ENCODE measurements at places on chromosomes 7 and 10. TPM values are rescaled to one million over a fixed set of nuclear protein-coding genes. Genes with fewer than 3 reads are reported as not detected.

DNA sequence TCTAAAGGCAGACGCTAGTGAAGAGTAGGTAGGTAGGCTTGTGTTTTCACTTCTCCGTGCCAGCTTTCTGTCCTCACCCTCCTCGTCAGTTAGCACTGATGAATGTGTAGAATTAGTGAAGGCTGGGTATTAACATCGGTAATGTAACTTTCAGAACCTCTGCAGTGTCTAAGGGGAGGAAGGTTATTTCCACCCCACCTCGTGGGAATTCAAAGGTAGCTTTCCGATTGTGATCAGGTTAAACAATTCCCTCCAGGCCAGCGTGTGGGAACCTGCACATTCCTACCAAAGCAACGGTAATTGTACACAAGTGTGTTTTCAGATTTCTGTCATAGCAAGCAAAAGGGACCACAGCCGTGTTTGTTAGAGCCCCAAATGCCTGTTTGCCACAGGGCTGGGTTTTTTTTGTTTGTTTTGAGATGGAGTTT lies 405.0 kb upstream of the GALNT17 start:
- no peak for DNase-seq

GRCh38 chr7:138017992-138018391 lies 16.1 kb upstream of the CREB3L2 start:
- no peak for DNase-seq

- no peak for DNase-seq
These were observed 276.9 kb upstream of the KLF14 start for GRCh38 chr7:131010717-131011431.

DNA sequence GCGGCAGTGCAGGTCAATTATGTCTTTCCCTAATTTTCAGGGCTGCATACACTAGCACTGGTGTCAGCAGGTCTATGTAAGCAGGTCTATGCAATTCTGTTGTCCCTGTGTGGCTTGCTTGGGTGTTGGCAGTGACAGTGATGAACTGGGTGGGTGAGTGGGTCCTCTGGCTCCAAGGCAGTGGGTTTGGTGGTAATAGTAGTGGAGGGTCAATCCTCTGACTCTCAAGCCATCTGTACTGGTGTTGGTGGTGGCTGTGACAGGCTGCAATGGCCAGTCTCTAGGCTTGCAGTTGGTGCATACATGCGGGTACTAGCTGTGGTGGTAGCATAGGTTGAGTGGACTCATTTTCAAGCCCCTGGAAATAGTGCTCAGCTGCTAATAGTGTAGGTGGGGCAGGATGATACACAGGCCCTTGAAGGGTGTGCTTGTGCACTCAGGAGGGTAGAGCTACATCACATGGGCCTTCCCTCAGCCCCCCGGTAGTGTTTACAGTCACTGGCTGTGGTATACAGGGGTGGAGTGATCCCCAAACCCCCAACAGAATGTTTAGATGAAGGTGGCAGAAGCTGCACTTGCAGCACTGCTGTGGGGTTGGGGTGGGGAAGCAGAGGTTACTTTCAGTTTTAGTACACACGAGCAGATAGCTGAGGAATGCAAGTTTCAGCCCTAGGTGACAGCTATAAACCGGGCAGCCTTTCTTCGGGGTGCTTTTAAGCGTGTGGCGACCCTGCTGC lies 331.3 kb downstream of the PCDH15 start:
- DNase-seq, result no peak

EIF3B gene
- 119 TPM for polyA plus RNA-seq

DNA sequence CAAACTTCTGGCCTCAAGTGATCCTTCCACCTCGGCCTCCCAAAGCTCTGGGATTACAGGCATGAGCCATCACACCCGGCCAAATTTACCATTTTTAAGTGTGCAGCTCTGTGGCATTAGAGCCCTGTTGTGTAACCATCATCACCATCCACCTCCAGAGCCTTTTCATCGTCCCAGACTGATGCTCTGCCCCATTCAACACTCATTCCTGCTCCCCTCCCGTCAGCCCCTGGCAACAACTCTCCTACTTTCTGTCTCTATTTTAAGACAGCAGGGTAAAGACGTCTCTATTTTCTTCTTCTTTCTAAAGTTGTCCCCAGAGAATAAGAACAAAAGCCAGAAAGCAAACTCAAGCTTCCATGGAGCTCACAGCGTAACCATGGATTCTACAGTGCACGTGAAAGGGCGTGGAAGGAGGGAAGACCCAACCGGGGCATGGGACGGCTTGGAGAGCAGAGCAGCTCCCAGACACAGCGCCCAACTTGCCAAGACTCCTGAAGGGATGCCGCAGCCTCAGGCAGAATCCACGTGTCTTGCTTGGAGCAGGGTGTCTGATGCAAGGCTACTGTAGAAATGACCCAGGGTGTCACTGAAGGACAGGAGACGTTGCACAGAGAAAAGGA lies 42.7 kb upstream of the PITRM1 start:
- no peak for DNase-seq

DGKB gene
- not detected for polyA plus RNA-seq

GRCh38 chr7:125118444-125118843 lies 188.8 kb upstream of the POT1 start:
- DNase-seq, result peak; percentile 39

CYP26C1 gene
- 0.02 TPM for polyA plus RNA-seq

TMEM178B gene
- 0.01 TPM for polyA plus RNA-seq

DNA sequence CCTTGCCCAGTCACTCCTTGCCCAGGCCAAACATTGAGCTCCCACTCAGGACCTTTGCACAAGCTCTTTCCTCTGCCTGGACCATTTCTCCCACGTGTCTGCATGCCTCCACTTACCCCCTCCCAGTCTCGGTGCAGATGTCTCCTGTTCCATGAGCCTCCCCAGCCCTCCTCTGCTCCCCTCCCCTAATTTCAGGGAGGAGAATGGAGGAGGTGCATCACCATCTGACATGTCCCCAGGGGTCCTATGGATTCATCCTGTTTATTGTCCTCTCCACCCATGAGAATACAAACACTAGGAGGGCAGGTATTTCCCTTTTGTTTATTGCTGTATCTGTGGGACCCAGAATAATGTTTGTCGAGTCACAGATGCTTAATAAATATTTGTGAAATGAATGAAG lies 8.6 kb upstream of the GRID2IP start:
- no peak for DNase-seq

DNA sequence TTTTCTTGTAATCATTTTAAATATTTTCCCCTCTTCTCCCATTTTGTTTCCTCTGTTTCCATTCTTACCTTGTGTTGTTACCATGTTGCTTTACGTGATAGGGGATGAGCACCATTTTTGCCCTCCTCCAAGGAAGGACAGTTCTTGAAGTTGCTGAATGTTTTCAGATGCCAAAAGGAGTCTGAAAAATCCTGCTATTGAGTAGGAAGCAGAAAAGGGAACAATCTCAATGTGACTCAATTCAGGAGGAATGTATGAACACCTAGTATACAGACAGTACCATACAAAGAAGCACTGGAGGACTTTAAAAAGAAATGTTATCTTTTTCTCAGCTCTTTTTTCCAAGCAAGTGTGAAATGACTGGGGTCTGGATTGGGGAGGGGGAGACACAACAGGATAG lies 5.1 kb upstream of the NAMPT start:
- DNase-seq, result no peak

DNA sequence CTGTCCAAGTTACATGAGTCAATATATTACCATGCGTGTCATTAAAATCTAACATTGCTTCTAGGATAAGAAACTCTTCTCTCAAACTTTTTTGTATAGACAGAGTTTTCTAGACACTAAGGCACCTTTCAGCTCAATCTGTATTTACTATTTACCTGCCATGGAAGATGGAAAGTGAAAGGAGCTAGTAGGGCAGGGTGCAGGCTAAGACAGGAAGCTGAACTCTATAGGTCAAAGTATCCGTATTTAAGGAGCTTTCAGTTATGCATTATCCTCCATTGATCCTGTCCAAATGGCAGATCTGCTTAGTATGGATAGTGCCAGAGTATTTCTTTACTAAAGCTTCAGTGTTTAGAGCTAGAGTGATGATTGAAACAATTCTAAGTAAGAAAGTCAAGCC lies 612.8 kb downstream of the IPMK start:
- no peak for DNase-seq

- peak; percentile 79 for DNase-seq
These were observed 2.4 kb upstream of the ARID5B start for GRCh38 chr10:61899069-61899531.

DNA sequence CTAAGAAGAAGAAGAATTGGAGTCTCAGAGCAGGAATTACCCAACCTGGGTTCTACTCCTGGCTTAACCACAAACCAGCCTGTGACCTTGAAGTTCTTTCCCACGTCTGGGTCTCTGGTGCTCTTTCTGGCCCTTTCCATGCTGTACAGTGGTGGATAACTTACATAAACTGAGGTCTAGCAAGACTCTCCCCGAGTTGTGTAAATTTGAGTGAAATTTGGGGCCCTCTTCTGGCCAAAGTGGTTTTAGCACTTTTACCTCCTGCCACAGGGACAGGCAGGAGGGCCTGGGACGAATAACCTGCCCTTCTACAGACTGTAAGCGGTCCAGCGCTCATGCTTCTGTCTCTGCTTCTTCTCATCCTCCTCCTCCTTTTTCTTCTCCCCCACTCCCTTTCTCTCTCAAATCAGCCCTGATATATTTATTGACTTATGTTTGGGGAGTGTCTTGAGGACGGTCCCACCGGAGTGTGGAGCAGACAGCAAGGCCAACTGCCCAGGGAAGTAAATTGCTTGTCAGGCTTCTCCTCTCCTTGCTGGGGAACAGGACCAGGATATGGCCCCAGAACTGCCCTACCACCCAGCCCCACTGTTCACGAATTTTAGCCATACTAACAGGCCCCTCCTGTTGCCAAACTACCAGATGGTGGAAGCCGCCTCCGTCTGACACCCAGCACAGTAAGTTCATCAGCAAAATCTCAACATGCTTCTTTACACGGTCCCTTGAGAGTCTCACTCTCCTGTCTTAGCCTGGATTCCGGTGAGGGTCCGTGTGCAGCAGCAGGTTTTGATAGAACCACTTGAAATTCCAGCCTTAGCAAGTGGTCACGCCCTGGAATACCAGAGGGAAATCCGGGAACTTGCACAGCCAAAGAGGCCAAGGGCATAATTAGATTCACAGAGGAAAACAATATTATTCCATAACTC lies 4.0 kb upstream of the SH3PXD2A start:
- peak; percentile 69 for DNase-seq

SLC37A3 gene
- 25.0 TPM for polyA plus RNA-seq

DNA sequence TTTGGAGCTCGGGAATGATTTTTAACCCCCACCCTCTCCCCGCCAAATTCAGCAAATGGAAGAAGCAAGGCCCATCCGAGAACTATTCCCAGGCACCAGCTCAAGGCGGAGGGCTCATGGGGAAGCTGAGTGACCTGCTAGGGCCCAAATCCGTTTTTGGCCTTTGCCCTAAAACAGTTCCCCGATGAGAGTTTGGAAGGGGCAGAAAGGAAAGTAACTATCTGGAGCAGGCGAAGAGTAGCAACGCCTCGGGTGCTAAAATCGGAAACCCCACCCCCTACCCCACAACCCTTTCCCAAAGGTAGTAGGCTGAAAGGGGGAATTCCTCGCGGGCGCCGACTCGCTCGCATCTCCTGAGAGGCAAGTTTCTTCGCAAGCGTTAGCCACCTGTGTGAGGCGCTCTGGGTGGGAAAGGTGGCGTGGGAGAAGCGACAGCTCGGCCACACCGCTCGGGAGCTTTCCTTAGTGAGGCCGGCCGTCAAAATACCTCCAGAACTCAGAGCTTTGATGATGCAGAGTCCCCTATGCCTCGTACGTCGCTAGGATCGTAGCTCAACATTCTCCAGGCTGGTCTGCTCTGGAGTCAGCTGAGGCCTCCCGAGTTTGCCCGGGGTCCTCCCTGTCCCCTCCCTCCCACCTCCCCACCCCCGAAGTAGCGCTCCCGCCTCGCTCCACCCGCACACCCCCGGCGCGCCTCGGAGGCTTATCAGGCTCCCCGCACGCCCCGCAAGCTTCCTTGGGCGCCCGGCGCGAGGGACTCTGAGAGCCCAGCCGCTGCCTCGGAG lies 642 bp upstream of the PRKG1 start:
- DNase-seq, result peak; percentile 10

CREB5 gene
- 7.5 TPM for polyA plus RNA-seq

GRCh38 chr10:17240616-17241015 lies 12.6 kb downstream of the VIM start:
- no peak for DNase-seq

AKR1C3 gene
- polyA plus RNA-seq, result 54.6 TPM

- DNase-seq, result no peak
These were observed 19.1 kb downstream of the DOCK1 start for GRCh38 chr10:126924180-126924914.

- peak; percentile 39 for DNase-seq
These were observed 33.8 kb upstream of the ZFAND2A start for GRCh38 chr7:1193593-1194424.

DNA sequence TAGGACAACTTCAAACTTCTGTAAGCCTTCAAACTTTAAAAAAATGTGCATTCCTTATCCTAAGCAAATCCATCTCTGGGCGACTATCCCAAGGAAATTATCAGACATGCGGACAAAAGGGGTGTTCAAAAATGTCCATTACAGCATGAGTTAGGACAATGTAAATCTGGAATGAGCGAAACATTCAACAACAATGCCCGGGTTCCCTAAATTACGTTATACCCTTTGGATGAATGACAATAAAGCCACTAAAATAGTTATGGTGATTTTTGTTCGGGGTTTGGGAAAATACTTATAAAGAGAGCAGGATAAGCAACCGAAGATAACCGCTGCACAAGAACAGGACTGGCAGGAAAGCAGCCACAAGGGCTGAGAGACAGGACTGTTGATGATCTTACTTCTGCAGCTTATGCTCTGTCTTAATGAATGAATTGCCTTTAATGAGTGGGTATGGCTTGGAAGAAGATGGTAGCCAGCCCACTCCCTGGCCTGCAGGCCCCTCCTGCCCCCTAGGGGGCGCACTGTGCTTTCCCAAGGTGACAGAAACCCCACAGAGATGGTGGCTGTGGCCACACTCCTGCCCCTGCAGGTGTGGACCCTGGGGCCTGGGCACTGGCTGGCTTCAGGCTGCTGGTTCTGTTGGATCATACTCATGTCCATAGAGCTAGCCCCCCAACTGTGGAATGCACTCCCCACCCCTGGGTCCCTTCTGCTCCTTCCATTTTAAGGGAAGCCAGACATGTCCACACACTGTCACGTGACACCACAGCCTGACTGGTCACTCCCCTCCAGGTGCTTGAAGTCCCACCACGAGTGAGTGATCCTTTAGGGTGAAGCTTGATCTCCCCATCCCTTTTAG lies 45.0 kb downstream of the ZCCHC24 start:
- DNase-seq, result no peak

SCIN gene
- not detected for polyA plus RNA-seq

GRCh38 chr10:30825022-30825421 lies 195.5 kb upstream of the LYZL2 start:
- no peak for DNase-seq

- no peak for DNase-seq
These were observed 14.5 kb downstream of the DNMBP start for GRCh38 chr10:99995269-99995668.

DNA sequence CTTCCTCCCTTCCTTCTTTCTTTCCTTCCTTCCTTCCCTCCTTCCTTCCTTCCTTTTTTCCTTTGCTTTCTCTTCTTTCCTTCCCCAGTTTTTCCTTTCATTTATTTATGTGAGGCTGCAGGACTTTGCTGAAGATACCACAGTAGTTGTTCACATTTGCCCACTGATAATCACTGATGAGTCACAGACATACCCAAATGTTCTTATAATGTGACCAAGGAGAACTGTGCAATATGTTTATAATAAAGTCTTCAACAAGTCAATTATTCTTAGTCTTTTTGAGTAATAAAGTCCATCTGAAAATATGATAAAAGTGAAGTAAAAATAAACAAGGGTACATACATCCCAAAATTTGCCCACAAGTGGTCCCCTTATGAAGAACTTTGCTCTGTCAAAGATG lies 159.7 kb downstream of the GNAI1 start:
- peak; percentile 27 for DNase-seq

ITGA8 gene
- polyA plus RNA-seq, result not detected

- DNase-seq, result peak; percentile 7
These were observed 418.1 kb downstream of the ZNF716 start for GRCh38 chr7:57867884-57868701.
